ENCODE measurements at places on chromosomes 1 and 21.

DNA sequence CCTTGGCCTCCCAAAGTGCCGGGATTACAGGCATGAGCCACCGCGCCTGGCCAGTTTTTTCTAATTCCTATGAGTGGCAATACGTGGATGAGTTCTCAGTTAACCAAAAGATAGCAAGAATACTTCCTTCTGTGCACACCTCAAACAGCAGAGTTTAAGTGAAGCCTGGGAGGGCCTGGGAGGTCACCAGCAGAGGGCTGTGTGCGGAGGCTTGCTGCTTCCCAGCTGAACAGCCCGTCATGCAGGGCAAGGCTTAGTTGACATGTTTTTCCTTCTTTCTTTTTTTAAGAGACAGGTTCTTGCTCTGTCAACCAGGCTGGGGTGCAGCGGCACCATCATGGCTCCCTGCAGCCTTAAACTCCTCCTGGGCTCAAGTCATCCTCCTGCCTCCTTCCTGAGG is 17.8 kb downstream of the GNG4 start:
- no peak for DNase-seq

- DNase-seq, result no peak
Measured at GRCh38 chr21:45529785-45530422, 12.3 kb downstream of the SLC19A1 start.

GRCh38 chr1:9808459-9808858 is 15.3 kb downstream of the CLSTN1 start:
- no peak for DNase-seq

GRCh38 chr1:39735731-39736130 is 3.0 kb upstream of the PPIE start:
- no peak for DNase-seq

DNA sequence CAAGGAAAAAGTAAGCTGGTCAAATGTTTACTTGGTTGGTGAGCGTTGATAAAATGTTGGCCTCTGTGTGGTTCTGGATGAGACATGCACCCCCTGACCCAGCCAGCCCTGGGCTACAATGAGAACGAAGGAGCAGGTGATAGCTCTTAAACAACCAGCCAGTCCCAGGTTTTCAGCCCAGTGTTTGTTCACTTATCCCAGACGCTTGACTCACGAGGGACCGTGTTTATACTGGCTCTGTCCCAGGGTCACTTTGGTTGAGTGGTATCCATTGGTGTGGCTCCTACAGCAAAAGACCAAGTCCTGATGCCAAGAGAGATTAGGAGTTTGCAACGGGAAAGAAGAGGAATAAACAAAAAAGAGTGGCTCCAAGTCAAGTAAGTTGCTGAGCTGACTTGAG is 86.9 kb downstream of the KCNJ15 start:
- no peak for DNase-seq

- no peak for DNase-seq
Measured at GRCh38 chr21:33414068-33414467, 10.9 kb downstream of the IFNGR2 start.

GRCh38 chr21:29748391-29749167 is 191.2 kb downstream of the GRIK1 start:
- DNase-seq, result no peak

DNA sequence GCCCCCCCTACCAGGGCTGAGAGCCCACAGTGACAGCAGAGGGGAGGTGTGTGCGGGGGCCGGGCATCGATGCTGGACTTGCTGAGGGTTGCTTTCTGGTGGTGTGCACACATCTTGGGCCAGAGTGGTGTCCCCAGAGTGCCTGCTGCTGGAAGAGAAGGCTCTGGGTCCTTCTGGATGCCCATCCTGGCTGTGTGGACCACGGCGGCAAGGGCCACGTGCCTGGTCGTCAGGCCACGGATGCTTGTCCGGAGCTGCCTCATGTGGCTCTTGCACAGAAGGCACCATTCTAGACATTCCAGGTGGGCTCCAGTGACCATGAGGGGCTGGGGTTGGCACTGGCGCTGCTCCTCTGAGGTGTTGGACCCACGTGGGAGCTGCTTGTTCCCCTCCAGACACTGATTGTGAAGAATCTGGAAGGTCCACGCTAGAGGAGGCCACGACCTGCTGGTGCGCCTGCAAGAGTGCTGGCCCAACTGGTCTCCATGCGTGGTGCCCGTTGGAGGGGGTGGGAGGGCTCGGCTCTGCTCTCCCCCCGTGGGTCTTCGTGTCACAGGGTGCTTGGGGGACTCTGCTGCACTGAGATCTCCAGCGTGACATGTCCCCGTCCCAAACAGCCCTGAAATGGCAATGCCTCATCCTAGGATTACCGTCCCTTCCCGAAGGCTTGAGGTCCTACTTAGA is 25.8 kb downstream of the SKI start:
- DNase-seq, result no peak

DNA sequence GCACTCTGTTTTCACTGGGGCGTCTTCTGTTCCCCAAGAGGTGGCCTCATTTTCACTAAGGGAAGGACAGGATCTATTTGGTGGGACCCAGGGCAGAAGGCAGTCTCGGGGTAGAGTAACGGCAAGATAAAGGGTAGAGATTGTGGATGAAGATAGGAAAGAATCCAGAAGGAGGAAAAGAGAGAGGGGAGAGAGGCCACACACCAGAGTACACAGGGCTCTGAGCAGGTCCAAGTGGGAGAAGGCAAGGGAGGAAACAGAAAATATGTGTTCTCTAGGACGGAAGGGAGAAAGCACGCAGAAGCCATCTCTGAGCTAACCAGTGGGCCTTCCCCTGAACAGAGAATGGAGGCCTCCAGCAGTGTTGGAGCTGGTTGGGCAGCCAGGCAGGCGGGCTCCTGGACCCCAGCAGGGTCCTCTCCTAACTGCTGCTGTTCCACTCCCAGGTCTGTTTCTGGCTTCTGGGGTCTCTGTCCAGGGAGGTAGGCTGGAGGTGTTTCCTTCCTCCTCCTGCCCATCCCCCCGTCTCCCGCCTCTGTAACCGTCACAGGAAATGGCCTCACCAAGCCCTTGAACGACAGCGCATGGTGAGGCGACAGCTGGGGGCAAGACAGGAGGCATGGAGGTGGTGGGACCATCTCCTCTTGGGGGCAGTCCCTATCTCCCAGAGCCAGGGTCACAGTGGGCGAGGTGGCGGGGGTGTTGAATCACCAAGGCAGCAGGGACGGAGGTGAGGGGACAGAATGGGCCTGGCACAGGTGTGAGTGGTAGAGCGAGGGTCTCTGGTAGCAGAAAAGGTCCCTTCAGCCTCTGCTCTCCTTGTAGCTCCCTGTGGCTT is 649 bp downstream of the PTPN7 start:
- peak; percentile 43 for DNase-seq

DNA sequence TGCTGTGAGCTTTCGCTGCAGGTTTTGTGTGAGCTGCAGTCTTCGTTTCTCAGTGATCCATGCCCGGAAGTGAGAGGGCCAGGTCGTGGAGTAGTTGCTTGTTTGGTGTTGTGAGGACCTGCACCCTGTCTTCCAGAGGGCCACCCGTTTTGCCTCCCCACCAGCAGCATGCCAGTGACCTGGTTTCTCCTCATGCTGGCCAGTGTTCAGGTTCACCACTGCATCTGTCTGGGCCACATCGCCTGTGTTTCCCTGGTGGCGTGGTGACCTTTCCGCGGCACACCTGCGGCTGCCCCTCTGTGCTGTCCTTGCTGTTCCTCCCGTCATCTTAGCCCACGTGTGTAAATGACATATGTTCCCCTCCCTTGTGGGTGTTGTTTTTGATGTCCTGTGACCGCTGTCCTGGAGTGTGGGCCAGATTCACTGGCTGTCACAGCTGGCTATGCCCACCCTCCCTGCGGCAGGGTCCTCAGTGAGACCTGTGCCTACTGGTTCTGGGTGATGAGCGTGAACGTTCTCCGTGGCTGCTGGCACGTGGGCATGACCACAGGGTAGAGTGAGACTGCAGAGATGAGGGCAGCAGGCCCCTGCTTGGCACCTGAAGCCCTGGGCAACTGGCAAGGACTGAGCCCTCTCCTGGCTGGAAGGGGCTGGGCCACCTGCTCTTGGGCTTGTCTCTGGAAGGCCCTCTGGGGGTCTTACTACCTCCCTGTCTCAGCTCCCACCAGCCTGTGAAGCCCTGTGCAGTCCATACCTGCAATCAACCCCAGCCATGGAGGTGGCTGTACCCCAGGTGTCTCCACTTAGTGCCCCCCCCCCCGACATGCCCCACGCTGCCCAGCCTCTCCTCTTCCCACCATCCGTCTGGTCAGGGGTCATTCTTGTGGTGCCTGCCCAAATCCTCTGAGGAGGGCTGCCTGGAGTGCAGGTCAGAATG is 7.3 kb downstream of the IBA57 start:
- DNase-seq, result no peak

DNA sequence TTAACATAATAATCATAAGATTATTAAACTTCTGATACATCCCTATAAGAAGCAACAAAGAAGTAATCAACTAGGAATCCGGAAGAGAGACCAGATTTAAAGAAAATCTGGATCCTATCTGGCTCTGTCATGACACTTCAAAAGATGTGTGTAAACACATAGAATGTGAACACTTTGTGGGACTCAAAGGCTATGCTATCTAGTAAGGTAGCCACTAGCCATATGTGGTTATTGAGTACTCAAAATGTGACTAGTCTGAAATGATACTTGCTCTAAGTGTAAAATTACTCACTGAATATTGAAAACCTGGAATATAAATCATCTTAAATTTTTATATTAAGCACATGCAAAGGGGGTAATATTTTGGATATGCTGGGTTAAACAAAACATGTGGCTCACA is 8.7 kb downstream of the FUBP1 start:
- no peak for DNase-seq

DNA sequence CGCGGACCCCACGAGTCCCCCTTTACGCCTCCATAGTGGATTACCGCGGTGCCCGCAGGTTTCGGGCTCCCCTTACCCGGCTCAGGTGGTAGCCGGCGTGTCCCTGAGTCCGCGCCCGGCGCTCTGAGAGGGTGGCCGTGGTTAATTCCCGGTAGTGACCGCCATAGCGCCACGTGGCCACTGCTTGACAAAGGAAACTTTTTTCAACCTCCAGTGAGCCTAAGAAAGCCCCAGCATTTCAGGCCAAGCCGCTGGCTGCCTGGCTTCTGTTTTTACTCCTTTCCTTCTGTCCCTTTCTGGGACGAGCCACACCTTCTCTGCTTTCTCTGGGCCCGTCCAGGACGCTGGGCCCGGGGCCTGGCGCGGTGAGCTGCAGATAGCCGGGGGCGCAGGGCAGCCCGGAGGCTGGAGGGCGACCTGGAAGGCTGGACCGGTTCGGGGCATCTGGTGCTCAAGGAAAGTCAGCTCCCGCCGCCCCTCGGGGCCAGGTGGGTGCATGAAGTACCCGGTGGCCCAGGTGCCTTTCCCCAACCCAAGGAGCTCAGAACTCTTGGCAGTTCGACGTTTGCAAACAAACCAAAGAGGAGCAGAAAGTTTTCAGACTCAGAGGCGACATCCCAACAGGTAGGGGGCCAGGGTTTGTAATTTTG is 540 bp upstream of the C1orf198 start:
- DNase-seq, result peak; percentile 56

GRCh38 chr1:42379794-42380585 is 602 bp upstream of the RIMKLA start:
- peak; percentile 39 for DNase-seq

DNA sequence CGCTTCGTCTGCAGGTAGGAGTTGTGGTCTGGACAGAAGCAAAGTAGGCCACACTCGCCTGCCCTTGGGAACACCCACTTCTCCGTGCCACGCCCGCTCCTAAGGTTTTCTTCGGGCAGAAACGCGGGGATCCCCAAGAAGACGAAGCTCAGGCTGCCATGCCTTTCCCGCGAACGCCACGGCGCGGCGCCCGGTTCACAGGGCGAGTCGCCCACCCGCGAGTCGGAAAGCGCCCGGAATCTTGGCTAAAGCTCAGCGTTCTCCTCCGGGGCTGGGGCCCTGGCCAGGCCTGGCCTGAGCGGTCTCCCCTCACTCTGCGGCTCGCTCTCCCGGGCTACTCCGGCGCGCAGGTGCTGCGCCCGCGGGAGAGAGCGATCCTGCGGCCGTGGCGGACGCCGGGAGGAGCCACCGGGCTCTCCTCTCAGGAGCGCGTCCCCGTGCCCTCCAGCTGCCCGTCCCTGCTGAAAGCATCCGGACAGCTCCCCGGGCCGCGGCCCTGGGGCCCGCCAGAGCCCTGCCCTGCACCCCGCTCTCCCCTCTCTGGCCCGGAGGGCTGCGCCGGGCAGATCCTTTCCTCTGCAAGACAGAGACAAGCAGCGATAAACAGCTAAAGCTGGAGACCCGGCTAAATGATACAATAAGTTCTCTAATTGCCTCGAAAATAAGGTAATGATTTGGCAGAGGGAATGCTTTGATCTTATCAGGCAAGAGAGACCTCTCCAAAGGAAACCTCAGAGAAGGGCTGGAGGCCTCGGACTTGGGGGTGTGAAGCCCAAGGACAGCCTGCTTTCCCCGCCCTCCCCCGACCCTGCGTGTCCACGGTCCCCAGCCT is 6.7 kb upstream of the WNT2B start:
- peak; percentile 91 for DNase-seq

DNA sequence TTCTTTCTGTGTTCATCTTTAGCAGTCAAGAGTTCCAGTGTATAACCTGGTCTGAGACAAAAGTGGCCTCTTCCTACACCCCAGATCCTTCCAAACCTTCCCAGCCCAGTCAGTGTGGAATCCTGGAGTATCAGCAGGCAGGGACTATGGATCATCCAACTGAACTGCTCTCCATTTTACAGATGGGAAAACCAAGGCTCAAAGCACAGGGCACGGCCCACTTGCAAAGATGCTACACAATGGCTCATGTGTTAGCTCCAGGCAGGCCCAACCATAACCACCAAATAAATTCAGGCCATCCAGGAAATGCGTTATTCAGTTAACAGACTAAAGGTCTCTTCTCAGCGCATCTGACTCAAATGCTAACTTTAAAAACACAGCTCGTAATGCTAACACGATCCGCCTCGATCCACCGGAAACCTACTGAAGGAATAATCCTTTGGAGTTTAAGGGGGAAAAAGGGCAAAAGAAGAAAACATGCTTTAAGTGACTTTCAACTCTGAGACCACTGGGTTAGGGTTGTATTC is 7.1 kb downstream of the GLIS1 start:
- no peak for DNase-seq

DNA sequence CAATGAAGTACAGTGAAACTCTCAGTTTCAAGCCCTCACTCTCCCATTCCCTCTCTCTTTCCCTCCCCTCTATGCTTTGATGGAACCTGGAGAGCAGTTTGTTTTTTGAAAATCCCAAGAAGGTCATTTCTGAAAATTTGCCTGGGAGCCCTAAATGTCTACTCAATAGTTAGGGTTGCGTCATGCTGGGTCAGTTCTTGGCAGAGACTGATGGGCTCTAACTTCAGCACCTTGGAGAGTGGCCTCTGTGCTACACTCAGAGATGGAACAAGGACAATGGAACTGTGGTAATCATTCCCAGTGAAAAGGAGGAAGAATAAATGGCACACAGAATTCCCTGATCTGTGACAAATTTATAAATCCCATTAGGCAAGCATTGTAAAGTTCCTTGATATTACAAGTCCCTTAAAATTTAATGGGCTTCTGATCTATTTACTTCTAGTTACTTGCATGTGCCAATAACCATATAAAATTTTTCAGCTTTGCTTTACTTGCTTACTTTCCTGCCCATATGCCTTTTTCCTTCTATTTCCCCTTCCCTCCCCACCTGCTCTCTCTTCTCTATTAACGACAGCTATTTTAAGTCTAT is 182.9 kb upstream of the KCND3 start:
- peak; percentile 47 for DNase-seq

DNA sequence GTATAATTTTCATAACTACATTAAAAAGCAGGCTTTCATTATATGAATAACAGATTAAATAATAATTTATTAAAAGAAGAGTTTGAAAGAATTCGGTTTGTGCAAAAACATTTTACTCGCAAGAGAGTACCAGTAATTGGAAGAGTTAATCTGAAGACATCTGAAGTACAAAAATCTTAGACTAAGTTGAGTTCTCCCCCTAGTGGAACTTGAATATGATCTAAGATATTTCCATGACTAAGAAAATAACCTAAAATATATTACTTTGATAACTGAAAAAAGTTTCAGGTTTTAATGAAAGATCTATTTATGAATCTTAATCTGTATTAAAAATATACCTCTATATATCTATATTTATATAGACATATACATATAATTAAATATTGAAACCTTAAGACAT is 112.5 kb upstream of the GFI1 start:
- DNase-seq, result peak; percentile 12
